ENCODE measurements at places on chromosomes 13 and 19.

- DNase-seq = no peak
These were observed 13.8 kb downstream of the ZNF557 start for GRCh38 chr19:7083076-7083956.

- no peak for DNase-seq
These were observed at the start of gene ZFR2 for GRCh38 chr19:3868770-3869456. ZFR2 (minus strand) TSS chr19:3869038; CDS start chr19:3869017, 21 bp downstream.

DNA sequence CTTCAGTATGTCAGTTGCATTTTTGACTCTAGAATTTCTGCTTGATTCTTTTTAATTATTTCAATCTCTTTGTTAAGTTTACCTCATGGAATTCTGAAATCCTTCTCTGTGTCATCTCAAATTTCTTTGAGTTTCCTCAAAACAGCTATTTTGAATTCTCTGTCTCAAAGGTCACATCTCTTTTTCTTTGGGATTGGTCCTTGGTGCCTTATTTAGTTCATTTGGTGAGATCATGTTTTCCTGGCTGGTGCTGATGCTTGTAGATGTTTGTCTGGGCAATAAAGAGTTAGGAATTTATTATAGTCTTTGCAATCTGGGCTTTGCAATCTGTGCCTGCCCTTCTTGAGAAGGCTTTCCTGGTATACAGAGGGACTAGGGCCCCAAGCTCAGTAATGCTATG is 18.5 kb upstream of the KBTBD7 start:
- no peak for DNase-seq

DNA sequence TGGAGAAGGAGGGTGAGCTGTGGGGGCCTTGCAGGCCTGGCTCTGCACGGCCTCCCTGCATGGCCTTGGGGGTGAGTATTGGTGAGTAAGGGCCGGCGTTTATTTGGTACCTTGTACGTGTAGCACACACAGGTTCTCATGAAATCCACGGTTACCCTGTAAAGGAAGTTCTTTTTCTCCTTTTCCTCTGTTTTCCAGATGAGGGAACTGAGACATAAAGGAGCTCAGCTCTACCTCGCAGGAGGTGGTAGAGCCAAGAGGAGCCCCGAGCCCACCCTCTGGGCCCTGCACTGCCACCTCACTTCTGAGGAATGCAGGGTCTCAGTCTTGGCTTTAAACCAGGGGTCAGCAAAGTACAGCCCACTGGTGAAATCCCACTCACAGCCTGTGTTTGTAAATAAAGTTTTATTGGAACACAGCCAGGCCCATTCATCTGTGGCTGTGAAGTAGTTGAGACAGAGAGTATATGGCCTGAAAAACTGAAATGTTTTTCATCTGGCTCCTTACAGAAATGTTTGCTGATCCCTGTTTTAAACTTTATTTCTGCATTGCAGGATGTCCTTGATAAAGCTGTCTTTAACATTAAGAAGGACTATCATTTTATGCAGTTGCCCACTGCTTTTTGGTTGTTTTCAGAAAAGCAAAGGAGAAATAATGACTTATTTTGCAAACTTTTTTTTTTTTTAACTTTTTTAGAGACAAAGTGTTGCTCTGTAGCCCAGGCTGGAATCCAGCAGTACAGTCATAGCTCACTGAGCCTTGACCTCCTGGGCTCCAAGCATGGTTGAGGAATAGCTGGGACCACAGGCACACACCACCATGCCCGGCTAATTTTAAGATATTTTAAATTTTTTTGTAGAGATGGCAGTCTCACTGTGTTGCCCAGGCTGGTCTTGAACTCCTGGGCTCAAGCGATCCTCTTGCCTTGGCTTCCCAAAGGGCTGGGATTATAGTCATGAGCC is 6.4 kb downstream of the EPN1 start:
- no peak for DNase-seq

- no peak for DNase-seq
These were observed 758 bp upstream of the ZNF888 start for GRCh38 chr19:52923778-52924593.

DNA sequence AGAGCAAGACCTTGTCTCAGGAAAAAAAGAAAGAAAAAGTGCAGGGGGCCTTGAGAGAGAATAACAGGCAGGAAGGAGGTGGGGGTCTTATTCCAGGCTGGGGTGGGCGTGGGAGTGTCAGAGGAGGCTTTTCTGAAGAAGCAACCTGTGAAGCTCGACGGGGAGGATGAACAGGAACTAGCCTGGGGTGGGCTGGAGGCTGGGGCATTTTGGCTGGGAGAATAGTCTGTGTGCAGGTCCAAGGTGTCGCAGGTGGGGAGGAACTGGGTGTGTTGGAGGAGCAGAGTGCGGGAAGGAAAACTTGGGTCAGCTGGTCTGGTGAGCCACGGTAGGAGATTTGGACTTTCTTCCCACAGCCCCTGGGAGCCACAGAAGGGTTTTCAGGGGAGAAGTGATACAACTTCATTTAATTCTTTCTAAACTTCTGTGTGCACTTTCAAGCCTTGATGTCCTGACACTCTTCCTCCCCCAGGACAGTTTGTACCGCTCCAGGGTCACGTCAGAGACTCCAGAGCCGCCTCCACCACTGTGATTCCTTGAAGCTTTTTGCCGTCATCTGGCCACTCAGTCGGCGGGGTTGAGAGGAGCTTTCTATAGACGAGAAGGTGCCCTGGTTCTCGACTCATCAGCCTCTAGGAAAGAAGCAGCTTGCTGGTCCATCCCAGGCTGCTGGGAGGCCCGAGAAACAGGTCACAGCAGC is 138.7 kb downstream of the SIPA1L3 start:
- DNase-seq = no peak

- no peak for DNase-seq
These were observed 392.5 kb downstream of the KLF12 start for GRCh38 chr13:73741742-73742141.

- DNase-seq = no peak
These were observed 9.0 kb upstream of the SBK3 start for GRCh38 chr19:55554302-55554701.

DNA sequence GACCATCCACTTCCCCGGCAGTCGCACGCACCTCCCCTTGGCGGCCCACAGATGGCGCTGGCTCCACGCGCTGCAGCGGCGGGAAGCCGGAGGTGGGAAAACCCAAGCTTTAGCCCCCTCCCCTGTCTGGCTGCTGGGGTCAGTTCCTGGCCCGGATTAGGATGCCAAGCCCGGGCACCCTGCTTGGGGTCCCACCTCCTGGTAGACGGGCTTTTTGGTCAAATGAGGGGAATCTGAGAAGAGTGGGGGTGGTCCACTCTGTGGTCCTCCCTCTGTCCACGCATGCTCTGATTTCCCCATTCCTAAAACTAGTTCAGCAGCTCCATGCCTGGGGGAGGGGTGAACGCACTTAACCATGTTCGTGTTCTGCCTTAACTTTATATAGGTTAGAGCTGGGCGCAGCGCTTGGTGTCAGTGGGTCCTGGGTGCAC is 8.1 kb upstream of the ADGRE2 start:
- no peak for DNase-seq

GRCh38 chr13:35978607-35979316 is 152.4 kb downstream of the DCLK1 start:
- DNase-seq = no peak

DNA sequence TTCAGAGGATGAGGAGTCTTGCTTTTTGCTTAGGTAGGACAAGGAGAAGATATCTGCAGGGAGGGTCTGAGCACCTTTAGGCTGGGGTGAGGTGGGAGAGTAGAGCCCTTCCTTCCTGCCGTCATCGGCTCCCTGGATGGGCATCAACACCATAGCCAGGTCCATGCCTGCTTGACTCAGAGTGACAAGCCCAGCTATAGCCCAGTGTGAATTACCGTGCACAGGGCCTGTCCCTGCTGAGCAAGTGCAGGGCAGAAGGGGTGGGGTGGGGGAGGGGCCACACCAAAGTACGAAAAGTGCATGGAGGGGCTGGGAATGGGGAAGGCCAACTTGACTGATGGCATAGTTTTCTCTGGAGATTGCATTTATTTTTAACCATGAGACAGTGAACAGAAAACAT is 30.3 kb upstream of the RNF113B start:
- DNase-seq = no peak

GRCh38 chr19:38892841-38893240 is 6.6 kb downstream of the SIRT2 start:
- no peak for DNase-seq

DNA sequence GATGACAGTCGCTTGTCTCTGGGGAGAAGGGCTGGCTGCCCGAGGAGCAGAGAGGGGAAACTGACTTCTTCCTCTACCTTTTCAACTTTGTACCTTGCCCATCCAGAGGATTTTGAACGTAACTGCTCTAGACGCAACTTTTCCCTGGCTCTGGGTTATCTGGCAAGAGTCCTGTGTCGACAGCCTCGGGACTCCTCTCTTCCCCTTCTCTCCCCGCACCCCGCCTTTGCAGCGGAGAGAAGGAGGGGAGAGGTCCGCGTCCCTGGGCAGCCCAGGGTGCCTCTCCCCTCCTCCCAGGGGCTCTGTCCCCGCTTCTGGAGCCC is 574 bp downstream of the SH3GL1 start:
- DNase-seq = no peak
